AG20443 (cell line): ENCODE measurements at places on chromosomes 7 and 10.

GRCh38 chr10:88253128-88253527 is 330.0 kb downstream of the RNLS start:
- DNase-seq, result no peak

- DNase-seq, result no peak
These were observed 680.2 kb downstream of the SDK1 start for GRCh38 chr7:3981281-3981680.

DNA sequence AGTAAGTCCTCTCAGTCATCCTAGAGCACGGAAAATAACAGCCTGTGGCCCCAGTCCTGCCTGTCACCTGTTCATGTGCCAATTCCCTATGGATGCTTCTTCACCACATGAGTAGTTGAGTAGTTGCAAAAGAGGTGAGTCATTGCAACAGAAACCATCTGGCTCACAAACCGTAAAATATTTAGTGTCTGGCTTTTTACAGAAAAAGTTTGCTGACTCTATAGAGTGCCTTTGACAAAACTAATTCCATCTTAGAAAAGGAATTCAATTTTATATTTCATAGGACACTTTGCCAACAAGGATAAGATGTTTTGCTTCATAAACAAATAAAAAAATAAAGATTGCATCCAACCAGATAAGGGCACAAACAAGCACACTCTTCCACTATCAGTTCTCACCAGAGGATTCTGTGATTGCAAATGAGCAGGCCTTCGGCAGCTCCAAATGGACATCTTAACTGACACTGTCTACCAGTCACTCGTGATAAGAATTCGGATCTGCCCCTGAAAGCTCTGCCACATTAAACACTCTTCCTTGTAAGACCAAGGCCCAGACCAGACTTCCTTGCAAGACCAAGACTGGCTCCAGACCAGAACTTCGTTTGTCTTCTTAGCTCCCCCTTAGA is 242.7 kb upstream of the SEMA3C start:
- peak; percentile 89 for DNase-seq

- peak; percentile 40 for DNase-seq
These were observed 80.4 kb downstream of the TES start for GRCh38 chr7:116290740-116291139.

GRCh38 chr10:110167149-110167548 is 40.3 kb upstream of the MXI1 start:
- no peak for DNase-seq

DNA sequence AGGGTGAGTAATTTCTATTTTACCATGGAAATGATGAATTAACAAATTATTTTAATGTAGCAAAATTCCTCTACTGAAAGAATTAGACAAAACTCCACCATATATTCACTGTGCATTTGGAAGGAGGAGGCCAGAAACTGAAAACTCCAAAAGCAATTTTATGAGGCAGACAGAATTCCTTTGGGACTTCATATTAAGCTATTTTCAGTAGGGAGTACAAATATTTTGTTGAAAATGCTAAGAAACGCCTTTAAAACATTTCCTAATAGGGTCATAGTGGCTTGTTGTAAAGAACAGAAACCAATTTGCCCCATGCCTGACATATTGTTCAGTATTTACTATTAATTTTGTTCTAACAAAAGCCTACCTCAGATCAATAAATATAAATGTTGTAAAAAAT is 117.8 kb downstream of the TES start:
- no peak for DNase-seq

GRCh38 chr7:132485600-132486273 is 90.5 kb downstream of the PLXNA4 start:
- no peak for DNase-seq

GRCh38 chr10:61935077-61935476 is 33.6 kb downstream of the ARID5B start:
- no peak for DNase-seq

GRCh38 chr10:78813998-78814399 is 254.8 kb upstream of the ZMIZ1 start:
- no peak for DNase-seq

GRCh38 chr7:84274029-84274638 is 79.5 kb upstream of the SEMA3A start:
- DNase-seq, result no peak

DNA sequence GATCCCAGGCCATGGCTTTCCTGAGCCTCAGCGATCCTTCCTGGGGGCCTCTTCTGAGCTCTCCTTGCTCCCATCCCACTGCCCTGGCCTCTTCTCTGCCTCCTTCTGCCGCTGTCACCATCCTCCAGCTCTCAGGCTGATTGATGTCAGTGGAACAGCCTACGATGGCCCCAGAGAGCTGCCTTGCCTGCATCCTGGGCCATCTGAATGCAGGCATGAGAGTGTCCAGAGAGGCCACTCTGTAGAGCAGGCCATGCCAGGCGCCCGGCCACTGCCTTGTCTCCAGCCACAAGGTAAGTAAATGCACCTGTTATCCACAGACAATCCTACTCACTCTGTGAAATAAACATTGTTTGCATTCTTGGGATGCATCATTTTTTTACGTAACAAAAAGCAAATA is 171.4 kb upstream of the PPP2R2D start:
- no peak for DNase-seq

GRCh38 chr7:37759526-37759925 is 76.0 kb downstream of the GPR141 start:
- DNase-seq, result no peak

- DNase-seq, result no peak
These were observed 88.3 kb downstream of the C10orf105 start for GRCh38 chr10:71631007-71631861.

DNA sequence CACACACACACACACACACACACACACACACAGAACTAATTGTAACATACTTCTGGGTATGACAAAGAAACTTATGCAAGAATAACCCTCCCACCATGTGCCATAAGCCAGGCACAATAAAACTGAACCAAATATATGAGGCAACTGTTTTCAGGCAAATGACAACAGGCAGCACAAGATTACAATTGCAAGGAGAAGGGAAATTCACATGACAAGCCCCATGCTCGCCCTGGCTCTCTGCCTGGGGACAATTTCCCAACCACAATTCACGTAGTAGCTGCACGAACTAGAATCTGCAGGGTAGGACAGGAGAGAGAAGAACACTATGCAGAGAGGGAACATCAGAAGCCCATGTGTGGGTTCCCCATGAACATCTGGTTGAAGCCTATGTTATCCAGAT is 143.3 kb downstream of the CALN1 start:
- no peak for DNase-seq

DNA sequence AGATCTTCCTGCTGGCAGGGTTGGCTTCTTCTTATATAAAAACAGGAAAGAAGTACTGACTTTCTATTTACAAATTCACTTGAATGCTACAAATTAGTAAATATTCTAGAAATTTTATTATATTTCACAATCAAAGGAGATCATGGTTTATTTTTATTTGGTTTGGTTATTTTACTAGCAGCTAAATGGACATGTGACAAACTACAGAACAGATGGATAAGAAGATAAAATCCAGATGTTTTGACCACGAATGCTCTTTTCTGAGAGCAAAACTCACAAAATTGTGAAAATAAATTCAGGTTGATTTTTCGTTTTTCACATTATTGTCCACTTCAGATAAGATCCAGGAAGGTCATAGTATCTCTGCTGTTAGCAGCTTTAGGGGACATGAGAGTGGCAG is 55.4 kb downstream of the CACNA2D1 start:
- no peak for DNase-seq

DNA sequence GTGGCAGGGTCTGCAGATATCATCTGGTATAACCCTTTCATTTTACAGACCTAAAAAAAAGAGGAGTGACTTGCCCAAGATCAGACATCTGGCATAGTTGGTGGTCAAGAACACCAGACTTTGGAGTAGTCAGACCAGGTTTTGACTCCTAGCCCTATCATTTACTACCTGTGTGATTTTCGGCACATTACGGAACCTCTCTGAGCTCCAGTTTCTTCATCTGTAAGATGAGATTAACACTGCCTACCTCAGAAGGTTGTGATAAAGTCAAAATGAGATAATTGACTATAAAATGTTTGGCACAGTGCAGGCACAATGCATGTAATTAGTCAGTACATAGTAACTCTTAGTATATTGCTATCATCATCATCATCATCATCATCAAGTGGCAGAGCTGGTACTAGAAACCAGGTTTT is 1.2 kb downstream of the STRIP2 start:
- DNase-seq, result no peak

DNA sequence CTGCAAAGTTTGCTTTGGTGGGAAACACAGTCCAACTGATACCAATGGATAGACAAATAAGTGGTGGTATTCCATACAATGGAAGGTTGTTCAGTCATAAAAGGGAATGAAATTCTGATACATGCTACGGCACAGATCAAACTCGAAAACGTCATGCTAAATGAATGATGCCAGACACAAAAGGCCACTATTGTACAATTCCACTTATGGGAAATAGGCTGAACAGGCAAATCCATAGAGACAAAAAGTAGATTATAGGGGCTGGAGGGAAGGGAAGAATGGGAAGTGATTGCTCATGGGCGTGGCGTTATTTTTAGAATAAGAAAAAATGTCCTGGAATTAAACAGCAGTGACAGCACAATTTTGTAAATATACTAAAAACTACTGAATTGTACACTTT is 66.0 kb upstream of the FOXK1 start:
- no peak for DNase-seq

GRCh38 chr10:52696232-52696631 is 76.4 kb downstream of the MBL2 start:
- no peak for DNase-seq

DNA sequence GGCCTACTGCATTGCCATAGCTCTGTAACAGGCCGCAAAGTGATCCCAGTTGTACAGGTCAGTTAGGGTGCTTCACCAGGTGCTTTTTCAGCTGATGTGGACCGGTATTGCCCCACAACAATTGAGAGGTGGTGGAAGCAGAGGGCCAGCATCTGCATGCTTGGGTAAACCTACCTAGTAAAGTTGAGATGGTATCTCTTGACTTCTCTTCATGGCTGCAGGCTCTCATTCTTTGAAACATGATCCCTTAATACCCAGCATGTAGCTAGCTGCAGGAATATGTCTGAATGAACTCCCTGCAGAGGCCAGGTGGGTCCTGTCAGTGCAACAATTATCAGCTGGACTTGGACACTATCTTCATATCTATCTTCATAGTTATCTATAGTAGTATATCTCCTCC is 60.7 kb upstream of the CCDC6 start:
- no peak for DNase-seq

GRCh38 chr10:21368022-21368582 is 157.4 kb downstream of the SKIDA1 start:
- no peak for DNase-seq
